ENCODE measurements at places on chromosomes 1 and 21.

DNA sequence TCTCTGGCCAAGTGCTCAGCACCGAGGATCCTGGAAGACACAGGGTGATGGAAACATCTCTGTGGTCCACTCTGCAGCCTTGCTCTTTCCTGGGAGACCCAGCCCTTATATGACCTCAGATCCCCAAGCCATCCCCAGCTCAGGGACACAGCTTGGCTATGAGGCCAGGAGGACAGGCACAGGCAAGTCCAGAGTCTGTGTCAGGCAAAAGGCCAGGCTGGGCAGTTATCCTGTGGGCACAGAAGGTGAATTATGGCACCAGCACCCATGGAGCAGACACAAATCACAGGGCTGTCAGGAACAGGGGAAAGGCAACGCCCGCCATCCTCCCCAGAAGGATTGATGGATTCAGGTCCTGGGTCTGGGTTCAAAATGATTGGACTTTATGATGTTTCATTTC is 52.1 kb upstream of the SCMH1 start:
- DNase-seq: no peak

DNA sequence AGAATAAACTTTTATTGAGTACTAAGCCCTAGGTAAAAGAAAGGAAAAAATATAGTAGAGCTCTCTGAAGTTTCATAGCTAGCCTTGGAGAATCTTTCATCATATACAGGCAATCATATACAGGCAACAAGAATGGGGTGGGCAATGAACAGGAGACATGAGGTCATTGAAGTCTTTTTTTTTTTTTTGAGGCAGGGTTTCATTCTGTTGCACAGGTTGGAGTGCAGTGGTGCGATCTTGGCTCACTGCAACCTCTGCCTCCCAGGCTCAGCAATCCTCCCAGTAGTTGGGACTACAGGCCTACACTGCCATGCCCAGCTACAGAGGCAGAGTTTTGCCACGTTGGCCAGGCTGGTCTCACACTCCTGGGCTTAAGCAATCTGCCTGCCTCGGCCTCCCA is 22.1 kb downstream of the RUSC1 start:
- no peak for DNase-seq

- DNase-seq: no peak
Measured at GRCh38 chr1:30655672-30656071, 67.7 kb downstream of the MATN1 start.

DNA sequence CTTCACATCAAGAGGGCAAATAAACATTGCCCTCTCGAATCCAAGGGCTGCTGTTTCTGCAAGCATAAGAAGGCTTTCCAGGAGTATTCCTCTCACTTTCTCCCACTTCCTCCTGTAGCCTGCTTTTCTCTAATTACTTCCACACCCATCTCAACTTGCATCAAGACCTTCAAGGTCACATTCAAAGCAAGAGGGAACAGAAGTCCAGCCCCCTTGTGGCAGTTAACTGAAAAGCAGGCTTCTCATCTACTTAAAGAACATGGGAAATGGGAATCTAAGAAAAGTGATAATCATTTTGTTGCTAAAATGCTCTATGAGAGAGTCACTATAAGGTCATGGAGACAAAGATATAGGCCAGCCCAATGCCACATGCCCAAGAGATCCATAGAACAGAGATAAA is 874.4 kb downstream of the KCNT2 start:
- DNase-seq: no peak

GRCh38 chr1:199551967-199552565 is 475.4 kb upstream of the NR5A2 start:
- DNase-seq: no peak
